AG04449 (cell line): ENCODE measurements at places on chromosomes 4 and X.
A peak's percentile ranks its signal among the peaks of the same experiment; 100 is the strongest.

- no peak for DNase-seq
Observed at GRCh38 chrX:120213438-120214265, 37.0 kb upstream of the ZBTB33 start.

DNA sequence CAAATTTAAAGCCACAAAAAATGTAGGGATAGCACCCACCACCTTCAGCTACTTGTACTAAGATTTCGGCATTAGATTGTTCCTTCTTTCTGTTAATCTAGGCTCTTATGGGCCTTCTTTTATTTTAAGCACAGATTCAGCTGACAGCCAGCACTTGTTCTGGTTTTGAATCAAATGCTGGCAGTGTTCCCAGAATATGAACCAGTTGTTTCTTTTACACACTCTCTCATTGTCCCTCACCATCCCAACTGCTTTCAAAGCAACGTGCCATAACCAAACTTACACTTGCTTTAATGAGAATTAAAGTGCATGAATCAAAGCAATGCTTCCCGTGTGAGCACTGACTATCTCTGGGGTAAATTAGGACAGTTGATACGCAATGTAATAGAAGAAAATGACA is 744.5 kb upstream of the FAM241A start:
- peak; percentile 10 for DNase-seq

DNA sequence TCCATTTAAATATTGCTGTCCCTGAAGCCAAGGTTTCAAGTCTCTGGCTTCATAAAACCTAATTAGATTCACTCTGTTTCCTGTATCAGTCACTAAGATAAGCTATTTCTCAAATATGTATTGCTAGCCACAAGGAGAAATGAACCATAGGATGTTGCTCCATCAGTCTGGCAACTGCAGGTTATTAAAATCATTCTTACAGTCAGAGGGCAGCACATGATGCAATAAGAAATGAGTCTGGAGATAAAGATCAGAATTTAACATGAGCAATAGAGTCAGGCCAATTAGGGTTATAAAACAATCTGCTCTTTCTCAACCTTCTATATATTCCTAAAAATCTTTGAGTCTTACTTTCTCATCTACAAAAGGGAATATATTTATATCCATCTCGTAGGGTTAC is 7.2 kb downstream of the PRKG2 start:
- DNase-seq, result peak; percentile 77

DNA sequence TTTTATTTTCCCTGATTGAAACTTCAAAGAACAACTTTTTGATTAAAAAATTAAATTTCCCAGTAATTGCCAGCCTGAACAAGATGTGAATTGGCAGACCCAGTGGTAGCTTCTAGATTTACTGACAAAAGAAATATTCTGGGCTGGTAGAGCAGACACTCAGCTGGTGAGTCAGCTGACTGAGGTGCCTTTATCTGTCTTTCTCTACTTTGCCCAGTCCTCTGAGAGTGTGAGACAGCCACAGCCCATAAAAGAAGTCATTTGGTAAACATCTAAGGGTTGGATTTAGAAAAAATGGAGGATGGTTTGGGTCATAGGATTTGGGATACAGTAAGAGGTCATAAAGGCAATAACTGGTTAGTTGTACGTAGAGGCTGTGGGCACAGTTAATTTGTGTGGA is 54.5 kb downstream of the CCSER1 start:
- no peak for DNase-seq

DNA sequence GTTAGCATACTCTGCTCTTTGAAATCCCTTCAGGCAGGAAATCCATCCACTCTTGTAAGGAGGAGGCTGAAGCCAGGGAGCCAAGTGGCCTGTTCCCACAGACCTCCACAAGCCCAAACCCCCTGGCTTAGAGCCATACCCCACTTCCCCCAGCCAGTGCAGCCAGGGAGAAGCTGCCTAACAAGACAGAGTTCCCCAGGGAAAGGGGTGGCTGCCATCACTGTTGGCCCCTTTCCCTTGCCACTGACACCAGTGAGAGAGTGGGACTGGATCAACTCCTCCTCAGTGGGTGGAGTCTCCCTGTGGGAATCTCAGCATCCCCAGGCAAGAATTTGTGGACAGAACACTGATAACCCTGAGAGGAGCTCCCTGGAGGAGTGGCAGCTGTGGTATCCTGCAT is 389.4 kb downstream of the PABPC4L start:
- no peak for DNase-seq

DNA sequence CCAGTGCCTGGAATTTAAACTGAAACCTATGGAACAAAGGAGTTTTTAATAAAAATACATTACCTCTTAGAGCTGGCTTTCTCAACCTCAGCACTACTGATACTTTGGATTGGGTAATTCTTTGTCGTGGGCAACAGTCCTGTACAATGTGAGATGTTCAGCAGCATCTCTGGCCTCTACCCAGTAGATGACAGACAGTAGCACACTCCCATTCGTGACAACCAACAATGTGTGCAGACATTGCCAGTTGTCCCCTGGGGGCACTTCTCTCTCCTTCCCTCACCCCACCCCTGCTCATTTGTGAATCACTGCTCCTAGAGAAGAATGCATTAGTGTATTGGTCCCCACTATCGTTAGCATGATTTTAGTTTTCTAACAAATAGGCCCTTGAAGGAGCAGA is 16.2 kb downstream of the GPAT3 start:
- DNase-seq, result no peak

- DNase-seq, result peak; percentile 66
Observed at GRCh38 chr4:122341886-122342285, 36.9 kb upstream of the ADAD1 start.

- no peak for DNase-seq
Observed at GRCh38 chr4:180219080-180219479, 2024.1 kb upstream of the TENM3 start.

- no peak for DNase-seq
Observed at GRCh38 chr4:120694973-120695372, 227.6 kb downstream of the PRDM5 start.

- no peak for DNase-seq
Observed at GRCh38 chr4:159433337-159433736, 330.5 kb downstream of the RAPGEF2 start.

- no peak for DNase-seq
Observed at GRCh38 chr4:56307423-56307822, 79.9 kb downstream of the AASDH start.

DNA sequence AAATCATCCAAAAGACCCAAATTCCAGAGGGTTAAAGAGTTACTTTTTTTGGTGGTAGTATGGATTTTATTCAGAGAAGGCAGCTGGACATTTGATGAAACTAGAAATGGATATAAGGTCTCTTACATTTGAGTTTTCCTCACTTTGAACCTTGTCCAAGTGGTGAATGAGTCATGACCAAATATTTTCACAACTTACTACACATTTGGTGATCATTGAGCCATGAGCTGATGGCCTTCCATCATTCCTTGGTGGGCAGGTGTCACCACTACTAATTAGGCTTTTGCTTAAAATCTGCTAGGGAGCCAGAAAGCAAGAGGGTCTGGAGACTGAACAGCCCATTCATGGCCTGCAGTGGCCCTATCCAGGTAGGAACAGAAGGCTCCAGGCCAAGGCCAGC is 620.2 kb upstream of the INTU start:
- DNase-seq, result no peak

DNA sequence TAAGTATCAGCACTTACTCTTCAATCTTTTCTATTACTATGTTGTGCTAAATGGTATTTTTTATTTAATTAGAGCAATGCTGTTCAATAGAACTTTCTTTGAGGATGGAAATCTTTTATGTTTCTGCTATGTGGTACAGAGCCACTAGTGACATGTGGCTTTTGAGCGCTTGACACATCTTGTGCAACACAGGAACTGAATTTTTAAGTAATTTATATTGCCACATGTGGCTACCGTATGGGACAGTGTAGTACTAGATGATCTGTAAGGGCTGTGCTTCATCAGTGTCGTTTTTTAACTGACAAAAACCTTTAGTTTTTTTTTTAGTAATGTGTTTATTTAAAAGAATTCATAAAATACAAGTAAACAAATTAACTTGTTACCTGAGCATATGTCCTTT is 22.4 kb downstream of the HPRT1 start:
- DNase-seq, result no peak

DNA sequence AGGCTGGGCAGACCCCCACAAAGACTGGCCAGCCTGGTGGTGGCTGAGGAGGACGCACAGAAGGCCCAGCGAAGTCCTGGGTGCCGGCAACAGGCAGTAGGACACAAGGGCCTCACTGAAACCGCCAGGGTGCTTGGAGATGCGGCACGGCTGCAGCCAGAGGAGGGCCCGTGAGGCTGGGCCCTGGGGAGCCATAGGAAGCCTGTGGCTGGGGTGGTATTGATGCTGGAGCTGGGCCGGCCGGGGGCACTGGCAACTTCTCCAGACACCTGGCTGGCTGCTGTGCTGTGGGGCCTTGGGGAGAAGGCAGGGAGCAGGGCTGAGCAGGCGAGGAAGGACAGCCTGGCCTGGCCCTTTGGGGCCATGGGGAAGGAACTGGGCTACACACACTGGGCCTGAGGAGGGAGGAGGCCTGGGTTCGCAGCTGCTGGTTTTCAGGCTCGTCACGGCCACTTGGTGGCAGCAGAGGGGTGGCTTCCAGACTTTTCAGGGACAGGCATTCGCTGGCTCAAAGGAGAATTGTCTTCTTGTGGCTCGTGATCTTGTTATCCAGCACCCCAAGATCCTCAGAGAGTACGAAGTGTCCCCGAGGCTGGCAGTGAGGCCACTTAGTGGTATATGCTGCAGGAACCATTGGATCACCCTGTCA is 37.2 kb downstream of the ATP2B3 start:
- no peak for DNase-seq

DNA sequence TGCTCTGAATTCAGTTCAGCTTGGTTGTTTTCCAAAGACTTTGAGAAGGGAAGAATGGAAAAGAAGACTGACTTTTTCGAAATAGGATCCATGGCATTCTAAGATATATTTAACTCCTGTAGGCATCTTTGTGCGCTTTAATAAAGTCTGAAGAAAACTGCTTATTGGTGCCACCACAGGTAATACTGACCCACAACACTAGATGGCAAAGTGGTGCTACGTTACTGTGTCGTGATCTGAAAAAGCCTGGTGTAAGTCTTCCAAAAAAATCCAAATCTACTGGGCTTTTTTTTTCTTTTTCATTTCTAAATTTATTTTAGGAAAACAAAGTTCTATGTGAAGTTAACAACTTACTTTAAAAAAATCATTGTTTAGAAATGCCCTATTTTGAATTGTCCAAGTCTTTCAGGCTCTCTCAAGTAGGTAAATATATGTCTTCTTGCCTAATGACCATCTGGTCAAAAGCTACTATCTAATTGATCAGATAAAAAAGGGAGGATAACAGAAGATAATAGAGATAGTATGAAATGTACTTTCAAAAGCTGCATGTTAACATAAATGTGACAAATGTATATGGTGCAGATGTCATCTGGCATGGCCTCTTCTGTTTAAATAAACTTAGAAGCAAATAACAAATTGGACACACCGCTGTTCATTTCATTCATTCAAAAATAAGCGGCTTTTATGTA is 47.0 kb upstream of the MID1IP1 start:
- DNase-seq, result no peak
